Ascending aorta (tissue), 2 donors: ENCODE measurements at places on chromosomes 6 and 20. TPM values are rescaled to one million over a fixed set of nuclear protein-coding genes. Genes with fewer than 3 reads are reported as not detected.

The PAX1 gene
- total RNA-seq: not detected

The FBXO9 gene
- 34.1 TPM for total RNA-seq

The LHFPL5 gene
- total RNA-seq: not detected

The TJAP1 gene
- total RNA-seq: 71.6 TPM

The SLC17A2 gene
- not detected for total RNA-seq

The KCNK5 gene
- 2.6 TPM for total RNA-seq

The CST5 gene
- not detected for total RNA-seq

The POU5F1 gene
- total RNA-seq: not detected

The STX11 gene
- 29.5 TPM for total RNA-seq

The ALDH5A1 gene
- total RNA-seq: 0.21 TPM

The BTN2A1 gene
- total RNA-seq: 8.3 TPM

The GFRAL gene
- total RNA-seq: not detected

- DNase-seq: no peak
Observed at GRCh38 chr6:112571488-112572270, 224.5 kb downstream of the RFPL4B start.

DNA sequence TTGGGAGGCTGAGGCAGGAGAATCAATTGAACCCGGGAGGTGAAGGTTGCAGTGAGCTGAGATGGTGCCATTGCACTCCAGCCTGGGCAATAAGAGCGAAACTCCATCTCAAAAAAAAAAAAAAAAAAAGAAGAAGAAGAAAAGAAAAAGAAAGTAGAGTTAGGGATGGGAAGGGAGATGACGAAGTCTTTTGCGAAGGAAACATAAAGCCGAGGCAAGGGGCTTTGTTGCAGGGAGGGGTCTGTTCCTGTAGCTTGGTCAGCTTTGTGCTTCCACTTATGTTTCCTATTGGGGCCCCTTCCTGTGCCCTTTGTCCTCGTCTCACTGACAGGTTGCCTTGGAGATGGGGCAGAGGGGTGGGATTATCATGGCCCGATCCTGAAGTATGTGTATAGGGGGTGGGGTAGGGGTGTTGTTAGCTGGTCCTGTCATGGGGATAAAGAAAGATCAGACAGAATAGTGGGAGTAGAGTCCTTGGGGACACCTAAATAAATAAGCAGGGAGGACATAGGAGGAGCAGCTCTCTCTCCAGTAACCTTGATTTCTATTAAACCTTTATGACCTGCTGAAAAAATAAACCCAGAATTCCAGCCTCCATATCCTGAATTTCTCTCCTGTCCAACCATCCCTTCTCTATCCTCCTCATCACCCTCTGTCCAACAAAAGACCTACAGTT is 1.1 kb upstream of the CLIC1 start:
- no peak for DNase-seq

GRCh38 chr6:123529058-123529457 is 107.7 kb downstream of the TRDN start:
- no peak for DNase-seq

- no peak for DNase-seq
Observed at GRCh38 chr6:129902681-129903080, 41.6 kb upstream of the TMEM244 start.

DNA sequence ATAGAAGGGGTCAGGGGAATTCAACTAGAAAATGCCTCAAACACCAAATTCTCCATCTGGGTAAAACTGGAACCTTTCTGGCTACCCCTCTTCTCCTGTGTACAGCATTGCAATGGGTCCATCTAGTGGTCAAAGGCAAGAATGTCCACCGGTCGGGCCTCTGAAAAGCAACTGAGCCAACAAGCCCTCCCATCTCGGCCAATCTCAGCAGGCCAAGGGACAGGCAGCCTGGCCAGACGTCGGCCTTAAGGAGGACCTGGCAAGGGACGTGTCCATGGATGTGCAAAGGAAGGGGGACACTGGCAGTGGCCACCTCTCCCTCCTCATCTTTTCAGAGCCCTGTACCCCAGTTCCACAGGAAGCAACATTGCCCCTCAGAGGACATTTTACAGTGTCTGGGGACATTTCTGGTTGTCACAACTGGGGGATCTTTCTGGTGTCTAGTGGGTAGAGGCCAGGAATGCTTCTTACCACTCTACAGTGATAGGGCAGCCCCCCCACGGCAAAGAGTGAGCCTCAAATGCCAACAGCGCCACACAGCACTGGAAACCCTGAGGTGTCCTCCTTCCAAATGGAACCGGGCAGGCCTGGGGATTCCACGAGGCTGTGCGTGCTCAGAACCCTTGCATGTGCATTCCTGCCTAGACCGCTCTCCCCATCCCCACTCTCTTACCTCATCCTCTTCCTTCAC is 99.8 kb upstream of the FOXA2 start:
- DNase-seq: peak; percentile 82

DNA sequence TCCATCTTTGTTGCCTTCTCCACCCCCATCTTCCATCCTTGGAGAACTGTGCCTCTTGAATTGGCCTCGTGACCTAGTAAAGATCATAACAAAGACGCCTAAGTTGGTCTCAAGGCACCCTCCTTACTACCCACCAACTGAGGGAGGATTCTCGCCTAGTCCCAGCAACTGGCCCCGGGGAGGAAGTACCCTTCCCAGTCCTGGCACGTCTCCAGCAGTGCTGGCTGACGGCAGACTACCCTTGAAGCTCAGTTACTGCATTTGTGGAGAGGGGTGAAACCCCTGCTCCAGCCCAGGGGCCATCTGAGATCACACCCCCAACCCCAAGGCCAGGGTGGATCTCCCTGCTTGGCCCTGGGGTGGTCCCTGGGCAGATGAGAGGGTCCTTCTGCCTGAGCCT is 2.1 kb upstream of the OSBPL2 start:
- DNase-seq: no peak

GRCh38 chr6:163963205-163964120 is 548.9 kb downstream of the QKI start:
- DNase-seq: no peak

GRCh38 chr6:29694637-29695036 is 13.7 kb upstream of the ZFP57 start:
- DNase-seq: no peak

- peak; percentile 60 for DNase-seq
Observed at GRCh38 chr6:170283212-170284081, 7.4 kb downstream of the DLL1 start.

DNA sequence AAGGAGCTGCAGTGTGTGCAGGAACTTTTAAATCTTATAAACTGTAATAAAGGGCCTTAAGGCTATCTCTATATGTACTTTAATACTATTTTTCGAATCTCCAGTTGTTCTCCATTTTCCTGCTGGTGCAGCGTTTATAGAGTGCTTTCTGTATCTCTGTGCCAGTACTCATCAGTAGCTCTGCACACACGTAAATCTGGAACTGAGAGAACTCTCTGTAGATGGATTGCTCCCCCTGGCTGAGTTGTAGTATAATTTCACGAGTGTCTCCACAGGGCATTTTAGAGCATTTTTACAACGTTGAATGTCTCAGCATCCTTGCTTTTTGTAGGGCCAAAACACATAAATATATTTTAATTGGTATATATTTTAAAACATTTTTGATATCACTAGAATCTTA is 256.5 kb downstream of the TRDN start:
- DNase-seq: no peak

DNA sequence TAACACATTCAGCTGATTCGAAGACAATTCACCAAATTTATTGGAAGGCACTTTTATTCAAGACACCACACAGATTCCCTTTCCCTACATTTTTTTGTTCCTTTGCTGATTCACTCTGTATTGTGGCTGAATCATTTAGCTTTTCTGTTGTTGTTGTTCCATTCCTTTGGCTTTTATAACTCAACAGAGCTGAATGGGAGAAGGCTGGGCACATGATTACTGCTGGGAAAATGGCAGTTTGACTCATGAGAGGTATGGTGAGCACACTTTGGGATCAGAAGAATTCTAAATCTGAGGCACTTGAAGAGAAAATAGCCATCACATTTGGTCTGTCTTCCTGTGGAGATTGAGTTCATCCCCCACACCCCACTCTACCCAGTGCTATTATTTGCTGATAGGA is 15.7 kb upstream of the SAYSD1 start:
- no peak for DNase-seq

DNA sequence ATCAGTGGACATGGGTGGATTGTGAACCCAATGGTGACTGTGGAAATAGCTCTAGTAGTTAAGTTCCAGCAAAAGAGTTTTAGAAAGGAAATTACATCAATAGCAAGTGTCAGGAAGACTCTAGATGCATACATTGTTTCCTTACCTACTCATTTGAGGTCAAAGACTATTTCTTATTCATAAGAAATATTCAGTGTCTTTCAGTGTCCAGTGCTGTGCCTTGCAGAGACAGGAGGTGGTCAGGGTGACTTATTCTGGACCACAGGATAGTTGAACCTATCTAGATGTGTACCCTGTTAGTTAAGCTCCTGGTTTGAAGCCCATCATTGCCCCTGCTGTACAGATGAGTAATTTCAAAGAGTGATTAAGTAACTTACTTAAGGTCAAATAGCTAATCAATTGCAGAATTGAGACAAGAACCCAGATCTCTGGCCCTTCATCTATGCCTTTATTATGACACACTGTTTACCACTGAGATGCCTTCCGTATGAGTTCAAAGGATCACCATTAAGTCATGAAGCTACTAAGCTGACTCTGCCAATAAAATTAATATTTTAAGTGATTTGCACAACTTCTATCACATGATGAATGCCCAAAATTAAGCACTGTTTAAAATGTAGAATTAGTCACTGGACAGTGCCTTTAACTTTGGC is 136.1 kb downstream of the PDSS2 start:
- no peak for DNase-seq

DNA sequence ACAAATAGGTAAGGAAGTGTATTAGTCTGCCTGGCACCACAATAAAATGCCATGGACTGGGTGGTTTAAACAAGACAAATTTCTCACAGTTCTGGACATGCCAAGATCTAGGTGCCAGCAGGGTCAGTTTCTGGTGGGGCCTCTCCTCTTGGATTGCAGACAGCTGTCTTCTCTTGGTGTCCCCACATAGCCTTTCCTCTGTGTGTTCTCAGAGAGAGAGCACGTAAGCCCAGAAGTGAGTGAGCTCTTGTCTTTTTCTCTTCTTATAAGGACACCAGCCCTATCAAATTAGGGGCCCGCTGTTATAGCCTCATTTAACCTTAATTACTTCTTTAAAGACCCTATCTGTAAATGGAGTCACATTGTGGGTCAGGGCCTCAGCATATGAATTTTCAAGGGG is 28.3 kb downstream of the SMPDL3A start:
- DNase-seq: no peak

GRCh38 chr20:17612287-17612991 is 42.6 kb downstream of the DSTN start:
- DNase-seq: no peak

- DNase-seq: no peak
Observed at GRCh38 chr6:170177772-170178560, 112.9 kb downstream of the DLL1 start.

- DNase-seq: no peak
Observed at GRCh38 chr20:6104493-6105188, 18.2 kb downstream of the FERMT1 start.

- no peak for DNase-seq
Observed at GRCh38 chr20:5357946-5358345, 41.2 kb upstream of the PROKR2 start.

DNA sequence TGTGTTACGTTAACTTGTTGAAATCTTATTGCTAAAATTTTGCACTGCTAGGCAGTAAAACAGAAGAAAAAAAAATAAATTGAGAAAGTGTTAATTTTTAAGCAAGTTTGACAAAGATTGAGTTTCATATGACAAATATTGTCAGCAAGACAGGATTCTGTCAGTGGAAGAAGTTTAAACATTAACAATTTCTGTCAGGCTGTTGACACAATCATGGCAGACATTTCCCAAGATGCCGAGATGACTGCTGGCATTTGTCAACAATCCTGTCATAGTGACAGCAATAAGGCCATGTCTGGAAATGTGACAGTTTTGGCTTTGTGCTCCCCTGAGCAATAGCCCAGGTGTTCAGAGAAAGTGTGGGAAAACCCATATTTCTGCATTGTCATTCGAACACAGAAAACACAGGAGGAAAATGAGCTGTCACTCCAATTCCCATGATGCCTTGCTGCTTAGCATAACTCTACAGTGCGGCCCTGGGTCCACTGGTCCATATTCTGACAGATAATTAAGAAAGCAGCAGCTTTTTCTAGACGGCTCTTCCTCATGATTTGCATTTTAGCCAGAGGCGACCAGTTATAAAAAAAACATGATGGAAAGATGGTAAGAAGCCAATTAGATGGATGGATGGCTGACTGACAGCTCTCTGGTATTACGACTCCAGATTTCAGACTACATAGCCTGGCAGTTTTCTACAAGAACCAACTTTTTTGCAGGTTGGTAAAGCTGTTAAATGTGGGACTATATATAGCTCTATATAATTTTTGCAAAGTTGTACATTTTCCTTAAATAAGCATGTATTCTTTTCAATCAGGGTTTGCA is 43.6 kb upstream of the DEFB112 start:
- no peak for DNase-seq

DNA sequence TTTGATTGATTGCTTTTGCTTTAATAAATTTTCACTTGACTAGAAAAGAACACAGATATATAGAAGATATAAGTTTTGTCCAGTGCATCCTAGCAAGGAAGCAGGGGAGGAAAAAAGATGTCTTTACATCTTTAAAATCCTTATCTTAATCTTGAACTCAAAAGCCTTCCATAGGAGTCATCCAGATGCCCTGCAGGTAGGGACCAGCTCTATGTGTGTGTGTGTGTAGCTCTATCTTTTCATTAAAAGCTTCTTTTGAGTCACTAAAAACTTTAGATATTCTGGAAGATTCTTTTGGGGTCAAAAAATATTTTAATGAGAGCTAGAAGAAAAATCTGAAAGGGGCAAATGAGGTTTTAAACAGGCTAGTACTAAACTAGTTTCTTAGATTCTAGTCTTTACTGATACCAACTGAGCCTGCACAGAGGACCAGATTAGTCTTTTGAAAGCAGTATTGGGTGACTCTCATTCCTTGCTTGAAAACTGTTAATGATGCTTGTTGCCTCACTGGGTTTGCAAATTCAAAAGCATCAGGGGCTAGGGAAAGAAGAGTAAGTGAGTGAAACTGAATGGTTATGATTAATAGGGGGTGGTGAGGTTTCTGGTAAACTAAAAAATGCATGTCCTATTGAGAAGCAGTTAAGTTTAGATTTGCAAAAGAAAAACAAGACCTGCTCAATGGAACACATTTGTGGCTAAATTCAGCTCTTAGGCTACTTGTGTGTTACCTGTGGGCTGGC is 40.6 kb upstream of the JAG1 start:
- no peak for DNase-seq

GRCh38 chr6:170116636-170117035 is 174.2 kb downstream of the DLL1 start:
- no peak for DNase-seq

DNA sequence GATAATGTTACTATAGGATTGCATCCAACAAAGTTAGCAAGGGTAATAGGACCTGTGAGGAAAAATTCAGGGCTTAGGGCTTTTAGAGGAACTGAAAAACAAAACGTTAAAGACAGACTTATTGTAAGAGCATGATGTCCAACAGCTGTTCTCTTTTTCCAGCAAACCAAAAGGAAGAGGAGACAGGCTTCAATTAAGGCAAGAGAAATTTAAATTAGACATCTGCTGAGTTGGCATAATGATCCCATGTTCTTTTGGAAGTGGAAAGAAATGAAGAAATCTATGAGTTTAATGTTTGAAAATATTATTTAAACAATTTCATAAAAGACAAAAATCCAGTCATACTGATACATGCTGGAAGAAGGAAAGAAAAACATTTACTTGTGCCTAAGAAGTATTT is 95.7 kb upstream of the HMGCLL1 start:
- DNase-seq: no peak
